ENCODE measurements at places on chromosomes 12 and 14.

DNA sequence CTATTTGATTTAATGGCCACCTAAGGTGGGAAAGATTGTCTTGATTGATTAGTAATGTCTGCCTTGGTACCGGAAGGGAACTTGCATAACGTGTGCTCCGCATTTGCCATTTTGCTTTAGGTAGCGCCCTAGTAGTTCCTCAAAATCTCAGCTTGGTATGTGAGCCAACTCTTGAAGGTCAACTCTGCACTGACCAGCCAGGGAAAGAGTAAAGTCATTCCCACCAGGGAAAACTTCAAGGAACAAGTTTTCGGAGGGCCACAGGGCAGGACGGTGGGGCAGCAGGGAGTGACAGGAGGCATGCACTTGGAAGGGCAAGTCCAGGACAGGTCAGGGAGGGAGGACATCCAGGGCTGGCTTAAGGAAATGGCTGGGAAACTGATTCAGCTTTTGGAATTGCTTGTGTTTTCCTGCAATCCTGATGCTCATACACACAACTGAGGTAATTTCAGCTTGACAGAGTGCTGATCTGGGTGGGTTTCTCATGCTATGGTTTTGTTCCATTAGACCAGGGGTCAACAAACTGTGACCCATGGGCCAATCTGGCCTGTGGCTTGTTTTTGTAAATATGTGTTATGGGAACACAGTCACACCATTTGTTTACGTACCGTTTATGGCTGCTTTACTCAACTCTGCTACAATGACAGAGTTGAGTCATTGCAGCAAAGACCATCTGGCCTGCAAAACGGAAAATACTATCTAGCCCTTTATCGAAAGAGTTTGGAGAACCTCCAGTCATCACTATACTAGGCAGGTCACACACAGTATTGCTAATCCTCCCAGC lies 184.5 kb downstream of the RBM19 start:
- DNase-seq, result no peak

DNA sequence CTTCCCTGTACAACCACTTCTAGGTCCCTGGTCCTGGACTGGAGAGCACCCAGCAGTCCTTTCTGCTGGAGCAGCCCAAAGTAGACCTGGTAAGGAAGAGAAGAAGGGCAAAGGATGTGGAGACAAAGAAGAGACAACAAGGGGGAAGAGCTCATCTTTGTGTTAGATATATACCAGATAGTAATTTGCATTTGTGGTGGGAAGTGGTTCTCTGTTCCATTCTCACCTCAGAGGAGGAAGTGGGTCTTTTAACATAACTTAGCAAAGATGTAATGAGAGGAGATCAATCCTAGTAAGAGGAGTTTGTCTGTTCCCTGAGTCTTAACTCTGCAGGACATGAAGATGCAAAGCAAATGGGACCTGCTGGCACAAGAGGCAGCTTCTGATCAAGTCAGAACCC lies 8.0 kb downstream of the CCDC198 start:
- no peak for DNase-seq

GRCh38 chr12:31234955-31235867 lies 90.7 kb downstream of the SINHCAF start:
- DNase-seq, result peak; percentile 39

DNA sequence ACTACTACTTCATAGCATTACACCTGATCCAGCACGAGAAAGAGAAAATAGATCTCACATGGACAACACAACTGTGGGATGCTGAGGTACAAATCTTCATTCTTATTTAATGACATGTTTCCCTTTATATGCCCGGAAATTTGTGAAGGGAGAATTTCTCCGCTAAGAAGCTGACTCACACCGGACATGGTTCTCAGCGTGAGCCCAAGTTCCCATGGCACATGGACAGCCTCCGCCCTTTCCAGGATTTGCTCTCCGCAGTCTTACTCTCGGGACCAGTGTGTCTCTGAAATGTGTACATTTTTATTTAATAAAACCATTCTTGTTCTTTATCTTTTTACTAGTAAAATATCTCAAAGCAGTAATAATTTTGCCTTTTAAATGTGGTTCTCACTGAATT lies 1154.8 kb downstream of the TMEM121 start:
- DNase-seq, result no peak

DNA sequence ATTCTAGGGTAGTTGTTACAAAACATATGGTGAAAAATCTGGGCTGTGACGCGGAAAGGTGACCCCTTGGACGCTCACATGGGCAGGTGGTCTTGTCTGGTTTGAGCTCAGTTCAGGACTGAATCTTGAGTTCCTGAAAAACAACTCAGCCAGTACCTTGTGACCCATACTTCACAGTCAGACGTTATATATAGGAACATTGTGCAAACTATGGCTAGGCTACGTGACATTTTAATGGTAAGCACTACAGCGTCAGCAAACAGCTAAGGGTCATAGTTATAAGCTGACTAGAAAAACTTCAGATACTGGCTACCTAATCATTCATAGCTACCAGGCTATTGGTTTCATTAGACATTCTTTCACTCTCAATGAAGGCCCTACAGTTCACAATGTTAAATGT lies 14.8 kb upstream of the EDDM3A start:
- DNase-seq, result no peak

- DNase-seq, result peak; percentile 93
These were observed 107.0 kb upstream of the PRICKLE1 start for GRCh38 chr12:42696406-42697149.

DNA sequence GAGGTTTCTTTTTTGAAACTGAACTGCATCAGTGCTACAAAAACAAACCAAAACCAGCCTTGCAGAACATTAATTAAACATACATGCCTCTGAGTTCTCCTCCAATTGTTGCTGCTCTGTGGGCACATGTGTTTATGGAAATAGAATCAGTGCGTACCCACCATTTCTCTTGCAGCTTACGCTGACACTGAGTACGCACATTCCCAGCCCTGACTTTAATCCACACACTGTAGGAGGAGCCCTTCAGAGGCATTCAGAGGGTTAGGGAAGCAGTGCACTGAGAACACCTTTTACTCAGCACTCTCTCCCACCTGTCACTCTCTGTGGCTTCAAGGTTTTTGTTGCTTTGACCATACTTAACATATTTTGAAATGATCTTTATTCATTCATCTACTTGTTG lies 250.5 kb upstream of the PWP1 start:
- DNase-seq, result no peak

DNA sequence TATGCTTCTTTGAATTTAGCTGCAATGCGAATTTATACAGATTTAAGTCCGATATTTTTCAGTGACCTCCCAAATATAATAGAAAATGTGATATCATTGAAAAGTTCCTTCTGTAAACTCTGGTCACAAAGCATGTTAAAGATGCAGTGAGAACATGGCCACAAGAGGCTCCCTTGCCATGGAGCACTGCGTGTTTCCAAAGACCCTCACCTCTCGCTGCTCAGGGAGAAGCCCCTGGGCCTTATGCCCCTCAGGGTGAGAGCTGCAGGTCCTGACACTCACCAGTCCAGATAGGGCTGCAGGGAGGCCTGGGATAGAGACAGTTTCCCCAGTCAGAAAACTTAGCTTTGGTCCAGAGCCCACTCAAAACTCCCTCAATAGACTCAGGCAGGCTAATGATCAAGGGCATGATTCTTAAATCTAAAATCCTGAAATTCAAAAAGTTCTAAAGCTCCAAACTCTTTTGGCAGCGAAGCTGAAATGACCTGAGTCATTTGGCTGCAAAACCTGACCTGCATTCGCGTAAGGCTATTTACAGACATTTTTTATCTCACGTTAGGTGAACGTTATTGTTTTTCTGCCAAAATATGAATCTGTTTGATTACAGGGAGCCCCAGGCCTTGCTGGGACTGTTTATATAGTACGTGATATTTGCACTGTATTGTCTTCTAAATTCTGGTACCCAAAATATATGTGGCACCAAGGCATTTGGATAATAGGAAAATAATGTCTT lies 67.8 kb downstream of the CAPZA3 start:
- no peak for DNase-seq

GRCh38 chr14:100733152-100733850 lies 6.6 kb downstream of the DLK1 start:
- no peak for DNase-seq

GRCh38 chr12:81963026-81963425 lies 203.9 kb upstream of the PPFIA2 start:
- no peak for DNase-seq

- no peak for DNase-seq
These were observed 97.4 kb downstream of the PLCZ1 start for GRCh38 chr12:18640321-18640955.

- peak; percentile 78 for DNase-seq
These were observed 202.6 kb downstream of the FOXN3 start for GRCh38 chr14:89214221-89214965.

DNA sequence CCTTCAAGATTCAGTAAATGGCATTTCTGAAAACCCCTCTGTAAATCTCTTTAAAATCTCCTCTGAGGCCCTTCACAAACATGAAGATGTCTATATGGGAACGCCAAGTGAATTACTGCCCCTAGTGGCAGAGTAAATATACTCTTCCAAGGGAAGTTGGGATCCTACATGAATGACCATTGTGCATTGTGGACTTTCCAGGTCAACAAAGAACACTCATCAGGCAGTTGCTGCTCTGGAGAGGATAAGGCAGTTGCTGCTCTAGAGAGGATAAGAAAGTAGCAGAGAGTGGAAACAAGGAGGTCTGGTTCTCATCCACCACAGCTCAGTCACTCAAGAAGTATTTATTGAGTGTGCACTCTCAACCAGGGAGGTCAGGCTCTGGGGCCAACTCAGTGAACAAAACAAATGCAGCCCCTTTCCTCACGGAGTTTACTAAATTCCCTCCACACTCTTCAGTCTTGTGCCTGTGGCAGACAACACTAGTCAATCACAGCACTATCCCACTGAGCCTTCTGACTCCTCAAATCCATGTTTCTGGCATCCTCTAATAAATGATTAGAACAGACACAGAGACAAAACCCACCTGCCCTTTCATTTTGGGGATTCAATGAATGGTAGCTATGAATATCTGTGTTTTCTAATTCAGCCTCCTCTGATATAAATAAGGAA lies 52.9 kb downstream of the SVOP start:
- no peak for DNase-seq

GRCh38 chr14:23009483-23009938 lies 432 bp downstream of the C14orf93 start:
- DNase-seq, result no peak

DNA sequence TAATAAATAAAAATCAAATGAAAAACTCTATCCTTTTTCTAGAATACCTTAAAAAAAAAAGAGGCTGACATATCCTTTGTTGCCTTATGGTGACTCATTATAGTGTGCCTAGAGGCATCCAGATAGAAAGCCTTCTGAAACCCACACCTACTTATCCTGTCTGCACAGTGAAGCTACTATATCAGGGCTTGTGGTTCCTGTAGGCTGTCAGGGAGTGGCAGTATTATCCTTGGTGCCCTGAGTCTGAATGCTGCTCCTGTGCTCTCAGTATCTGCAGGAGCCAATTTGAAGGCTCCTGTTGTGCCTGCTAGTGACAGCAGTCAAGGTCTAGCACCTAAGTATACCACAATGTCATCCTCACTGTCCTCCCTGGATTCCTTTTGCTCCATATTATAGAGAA lies 168.4 kb upstream of the AVPR1A start:
- DNase-seq, result no peak

- no peak for DNase-seq
These were observed 195.5 kb upstream of the TMPO start for GRCh38 chr12:98319716-98320425.

GRCh38 chr14:53509276-53510244 lies 356.4 kb upstream of the DDHD1 start:
- peak; percentile 66 for DNase-seq

- no peak for DNase-seq
These were observed 100.4 kb upstream of the PMCH start for GRCh38 chr12:102298022-102298421.

DNA sequence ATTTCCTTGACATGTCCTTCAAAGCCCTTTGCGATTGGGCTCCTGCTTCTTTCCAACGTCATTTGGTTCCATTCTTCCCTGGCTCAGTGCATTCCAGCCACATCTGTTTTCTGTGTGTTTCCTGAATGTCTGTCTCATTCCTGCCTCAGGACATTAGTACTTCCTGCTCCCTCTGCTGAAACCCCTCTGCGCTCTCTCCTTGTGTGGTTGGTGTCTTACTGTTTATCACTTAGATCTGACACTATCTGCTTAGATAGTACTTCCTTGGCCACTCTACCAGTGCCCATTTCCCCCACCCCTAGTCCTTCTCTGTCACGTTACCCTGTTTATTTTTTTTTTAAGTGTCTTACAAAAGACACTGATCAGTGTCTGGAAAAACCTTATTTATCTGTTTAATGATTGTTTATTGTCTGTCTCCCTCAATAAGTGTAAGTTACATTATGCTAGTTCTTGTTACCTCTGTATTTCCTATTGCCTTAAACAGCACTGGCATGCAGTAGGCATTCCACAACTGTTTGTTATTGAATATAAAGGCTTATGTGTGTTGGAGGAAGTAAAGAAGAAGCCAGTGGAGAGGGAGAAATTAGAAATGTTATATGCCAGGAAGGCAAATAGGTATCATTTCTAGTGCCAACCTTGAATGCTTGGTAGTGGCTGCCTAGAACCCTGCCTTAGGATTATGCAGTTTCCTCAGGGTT lies 21.5 kb downstream of the DYRK2 start:
- no peak for DNase-seq

- DNase-seq, result no peak
These were observed 1.8 kb downstream of the SPRING1 start for GRCh38 chr12:116735951-116736599.

- DNase-seq, result no peak
These were observed 7.5 kb downstream of the PSMC1 start for GRCh38 chr14:90263748-90264449.

DNA sequence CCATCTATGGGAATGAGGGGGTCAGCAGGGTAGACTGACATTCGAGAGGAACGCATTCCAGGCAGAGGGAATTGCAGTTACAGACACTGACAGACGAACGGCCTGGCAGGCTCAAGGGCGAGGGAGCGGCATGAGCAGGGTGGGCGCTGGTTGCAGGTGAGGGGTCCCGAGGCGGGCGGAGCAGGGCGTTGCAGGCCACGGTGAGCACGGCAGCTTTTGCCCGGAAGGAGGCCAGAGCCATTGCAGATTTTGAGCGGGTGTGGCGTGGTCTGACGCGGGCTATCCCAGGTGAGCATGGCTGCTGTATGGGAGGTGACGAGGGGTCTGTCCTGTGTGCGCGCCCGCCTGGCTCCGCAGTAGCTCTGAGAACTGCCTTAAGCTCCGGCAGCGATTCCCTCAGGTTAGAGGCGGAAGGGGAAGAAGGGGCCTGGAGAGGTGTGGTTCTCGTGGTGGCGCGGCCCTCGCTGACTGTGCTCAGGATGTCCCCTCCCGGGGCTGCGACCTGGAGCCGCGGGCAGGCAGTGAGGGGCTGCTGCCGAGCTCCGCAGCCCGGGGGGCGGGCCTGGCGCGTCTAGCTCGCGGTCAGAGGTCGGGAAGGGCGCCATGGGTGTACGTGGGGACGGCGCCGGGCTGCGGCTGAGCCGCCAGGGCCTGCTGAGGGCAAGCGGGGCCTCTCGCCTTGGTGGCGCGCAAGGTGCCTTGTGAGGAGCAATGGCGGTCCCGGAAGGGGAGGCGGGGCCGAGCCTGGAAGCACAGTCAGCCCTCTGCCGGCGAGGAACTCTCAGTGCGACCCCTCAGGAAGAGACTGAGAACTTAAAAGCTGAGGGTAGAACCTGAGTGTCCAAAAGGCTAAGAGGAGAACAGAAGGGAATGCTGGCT lies 177.1 kb downstream of the CACNA1C start:
- peak; percentile 25 for DNase-seq
